ENCODE measurements at places on chromosomes 13 and 19. TPM values are rescaled to one million over a fixed set of nuclear protein-coding genes. Genes with fewer than 3 reads are reported as not detected.

DNA sequence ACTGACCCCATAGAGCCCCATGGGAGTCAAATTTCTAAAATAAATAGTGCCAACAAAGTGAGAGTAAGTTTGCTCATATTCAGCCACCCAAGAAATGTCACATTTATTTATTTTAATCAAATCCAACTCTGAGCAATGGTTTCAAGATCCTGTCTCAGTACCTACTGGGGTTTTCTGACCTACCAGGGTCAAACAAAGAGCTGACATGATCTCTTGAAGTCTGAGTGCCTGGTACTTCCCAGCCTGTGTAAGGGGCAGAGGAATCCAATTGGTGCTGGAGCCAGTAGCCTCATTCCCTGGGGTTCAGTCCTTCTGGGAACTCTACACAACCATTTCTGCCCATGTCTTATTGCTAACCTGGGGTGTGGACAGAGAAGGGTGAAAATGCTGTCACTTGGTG lies 104.6 kb upstream of the SERP2 start:
- no peak for DNase-seq

Gene FGF9
- total RNA-seq, result 4.3 TPM

Gene SHISA2
- total RNA-seq, result not detected

DNA sequence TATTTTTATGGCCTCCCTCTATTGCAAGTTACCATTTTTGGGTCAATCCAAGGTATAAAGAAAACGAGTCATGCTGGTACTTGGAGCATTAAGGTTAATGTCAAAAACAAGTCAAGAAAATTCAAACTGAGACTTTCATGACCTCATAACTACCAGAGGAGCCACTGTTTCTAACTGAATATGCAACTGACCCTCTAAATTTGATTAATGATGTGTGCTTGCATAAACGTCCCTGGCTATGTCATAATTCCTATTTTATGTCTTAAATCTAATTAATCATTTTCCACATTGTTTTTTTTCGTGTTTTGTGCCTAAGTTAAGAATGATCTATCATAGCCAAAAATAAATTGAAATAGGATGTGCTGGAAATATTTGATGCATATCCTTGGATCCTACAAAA lies 396.7 kb upstream of the GPC6 start:
- no peak for DNase-seq

GRCh38 chr19:3433313-3433712 lies 47.0 kb downstream of the SMIM24 start:
- DNase-seq, result no peak
